ENCODE measurements at places on chromosomes 5 and 9.

DNA sequence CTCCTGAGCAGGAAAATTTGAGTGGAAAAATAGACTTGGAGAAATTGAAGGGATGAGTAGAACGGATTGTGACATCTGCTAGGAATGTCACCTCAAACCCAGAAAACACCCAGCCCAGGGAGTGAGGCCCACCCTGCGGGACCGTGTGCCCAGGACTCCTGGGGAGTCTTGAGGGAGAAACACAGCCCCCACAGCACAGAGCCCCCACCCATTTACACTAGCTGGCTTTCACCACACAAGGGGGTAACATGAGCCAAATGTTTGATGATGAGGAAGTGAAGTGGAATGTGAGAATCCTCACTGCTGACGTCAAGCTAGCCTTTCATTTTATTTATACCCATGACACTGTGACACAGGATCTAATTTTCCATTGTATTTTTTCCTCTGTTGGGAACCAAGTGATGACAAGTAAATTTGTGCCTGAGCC, 42.8 kb upstream of the PDE8B start:
- DNase-seq = peak; percentile 95

- DNase-seq = no peak
Measured at GRCh38 chr9:87059772-87060171, 112.5 kb upstream of the GAS1 start.

DNA sequence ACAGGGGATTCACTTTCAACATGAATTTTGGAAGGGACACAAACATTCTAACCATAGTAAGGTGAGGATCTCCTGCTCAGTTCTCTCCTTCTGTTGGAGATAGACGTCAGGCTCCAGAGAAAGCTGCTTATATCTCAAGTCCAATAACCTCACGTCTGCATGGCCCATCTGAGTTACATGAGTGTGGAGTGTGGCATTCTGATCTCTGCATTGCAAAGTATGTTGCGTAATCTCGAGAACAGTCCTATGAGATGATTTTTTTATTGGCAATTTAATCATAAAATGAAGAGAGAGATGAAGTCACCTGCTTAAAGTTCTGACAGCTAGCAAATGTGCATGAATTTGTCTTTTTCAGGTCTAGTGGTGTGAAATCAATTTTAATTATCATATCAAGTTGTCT, 118.8 kb downstream of the SLC12A2 start:
- DNase-seq = no peak

- no peak for DNase-seq
Measured at GRCh38 chr5:139473105-139473504, 2.3 kb downstream of the SMIM33 start.

DNA sequence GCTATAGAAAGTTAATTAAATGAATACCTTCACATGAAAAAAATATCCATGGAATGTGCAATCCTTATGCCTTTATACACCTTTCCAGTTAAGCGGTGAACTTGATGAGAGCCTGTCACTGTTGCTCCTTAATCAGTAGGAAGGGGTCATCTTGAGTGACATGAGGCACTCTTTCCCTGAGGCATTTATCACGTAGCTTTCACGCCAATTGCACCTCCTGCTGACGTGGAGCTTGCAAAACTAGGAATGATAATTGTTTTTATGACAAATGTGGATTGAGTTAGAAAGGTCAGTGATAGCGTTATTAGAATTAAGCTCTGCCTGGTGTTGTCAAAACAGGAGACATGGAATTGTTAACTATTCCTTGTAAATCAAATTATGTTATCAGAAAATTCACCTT, 79.7 kb downstream of the SLF1 start:
- no peak for DNase-seq

GRCh38 chr5:180380856-180381255, 27.7 kb upstream of the GFPT2 start:
- no peak for DNase-seq

- DNase-seq = no peak
Measured at GRCh38 chr9:134225186-134225585, 60.8 kb upstream of the RNU6ATAC start.

GRCh38 chr5:55276771-55277170, 30.7 kb downstream of the DHX29 start:
- no peak for DNase-seq

- no peak for DNase-seq
Measured at GRCh38 chr9:81427870-81428269, 261.5 kb downstream of the TLE1 start.

DNA sequence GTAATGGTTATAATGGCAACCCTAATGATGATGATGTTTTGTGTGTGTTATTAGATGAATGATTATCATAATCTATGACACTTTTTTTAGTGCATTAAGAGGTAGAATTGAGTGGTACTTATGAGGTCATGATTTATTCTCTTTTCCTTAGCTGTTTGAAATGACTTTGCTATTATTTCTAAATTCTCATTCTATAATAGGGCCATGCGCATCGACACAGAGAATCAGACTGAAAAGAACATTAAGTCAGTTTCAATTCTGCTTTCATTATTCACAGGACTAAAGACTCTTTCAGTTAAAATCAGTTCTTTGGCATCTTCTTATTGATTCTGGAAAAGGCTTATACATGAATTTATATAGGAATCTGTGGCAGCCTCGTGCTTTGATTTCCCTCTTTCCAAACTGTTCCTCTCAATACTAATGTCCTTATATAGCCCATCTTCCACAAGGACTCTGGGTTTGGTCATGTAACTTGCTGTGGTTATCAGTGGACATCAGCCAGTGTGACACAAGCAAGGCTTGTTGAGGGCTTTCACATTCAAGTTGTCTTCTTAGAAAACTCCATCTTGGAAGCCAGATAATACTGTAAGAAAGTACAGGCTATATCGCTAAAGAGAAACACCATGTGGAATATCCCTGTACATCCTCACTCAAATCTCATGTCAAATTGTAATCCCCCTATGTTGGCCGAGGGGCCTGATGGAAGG, 140.3 kb upstream of the CHD1 start:
- DNase-seq = no peak

DNA sequence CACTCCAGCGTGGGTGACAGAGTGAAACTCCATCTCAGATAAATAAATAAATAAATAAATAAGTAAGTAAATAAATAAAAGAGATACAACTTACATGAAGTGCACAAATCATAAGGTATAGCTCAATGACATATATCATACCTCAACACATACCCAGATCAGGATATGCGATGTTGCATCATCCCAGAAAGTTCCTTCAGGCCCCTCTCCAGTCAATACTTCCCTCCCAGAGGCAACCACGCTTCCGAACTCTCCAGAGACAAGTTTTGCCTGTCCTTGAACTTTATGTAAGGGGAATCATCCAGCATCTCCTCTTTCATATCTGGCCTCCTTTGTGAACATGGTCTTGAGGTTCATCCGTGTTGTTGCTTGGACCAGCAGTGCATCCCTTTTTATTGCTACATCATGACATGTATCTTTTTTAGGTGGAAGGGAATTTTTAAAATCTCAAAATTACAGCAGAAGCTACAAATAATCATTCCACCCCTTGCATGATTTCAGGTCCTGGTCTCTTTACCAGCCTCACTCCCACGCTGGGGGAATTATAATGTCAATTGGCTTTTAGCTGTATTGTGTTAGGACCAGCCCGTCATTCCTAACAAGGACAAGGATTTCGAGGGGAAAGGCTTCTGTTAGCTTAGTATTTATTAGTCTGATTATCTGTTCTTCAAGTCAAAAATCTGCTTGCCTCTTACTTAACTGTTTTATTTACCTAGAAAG, 32.9 kb upstream of the AOPEP start:
- DNase-seq = no peak

GRCh38 chr5:17132444-17133083, 84.9 kb upstream of the BASP1 start:
- peak; percentile 54 for DNase-seq

GRCh38 chr9:118570066-118570465, 799.2 kb downstream of the BRINP1 start:
- DNase-seq = no peak

DNA sequence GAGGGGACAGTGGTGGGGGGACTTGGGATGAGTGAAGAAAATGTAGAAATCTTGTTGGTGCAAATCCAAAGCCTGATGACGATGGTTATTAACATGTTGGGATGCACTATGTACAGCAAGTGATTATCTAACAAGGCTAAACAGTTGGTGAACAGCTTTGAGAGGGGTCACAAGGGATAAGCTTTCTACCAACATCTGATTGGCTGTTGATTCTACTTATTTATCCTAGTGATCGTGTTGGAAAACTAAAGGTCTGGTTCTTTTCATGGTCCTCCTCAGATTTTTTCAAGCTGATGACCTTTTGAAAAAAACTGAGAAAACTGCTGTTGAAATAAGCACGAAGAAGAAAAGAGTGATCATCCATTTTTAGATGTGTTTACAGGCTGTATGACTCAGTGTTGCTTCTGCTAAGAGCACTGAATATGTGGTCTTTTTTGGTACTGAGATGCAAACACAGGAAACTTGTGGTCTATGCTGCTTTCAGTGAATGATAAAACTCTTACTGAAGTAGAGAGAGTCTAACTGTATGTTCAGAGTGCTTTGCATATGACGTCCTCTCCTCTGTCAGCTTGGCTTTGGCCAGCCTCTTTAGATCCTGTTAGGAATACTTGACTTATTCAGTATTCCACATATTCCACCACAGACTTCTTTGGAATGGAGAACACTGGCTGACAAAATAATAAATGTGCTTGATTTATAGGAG, 174.8 kb downstream of the SLF1 start:
- DNase-seq = no peak

DNA sequence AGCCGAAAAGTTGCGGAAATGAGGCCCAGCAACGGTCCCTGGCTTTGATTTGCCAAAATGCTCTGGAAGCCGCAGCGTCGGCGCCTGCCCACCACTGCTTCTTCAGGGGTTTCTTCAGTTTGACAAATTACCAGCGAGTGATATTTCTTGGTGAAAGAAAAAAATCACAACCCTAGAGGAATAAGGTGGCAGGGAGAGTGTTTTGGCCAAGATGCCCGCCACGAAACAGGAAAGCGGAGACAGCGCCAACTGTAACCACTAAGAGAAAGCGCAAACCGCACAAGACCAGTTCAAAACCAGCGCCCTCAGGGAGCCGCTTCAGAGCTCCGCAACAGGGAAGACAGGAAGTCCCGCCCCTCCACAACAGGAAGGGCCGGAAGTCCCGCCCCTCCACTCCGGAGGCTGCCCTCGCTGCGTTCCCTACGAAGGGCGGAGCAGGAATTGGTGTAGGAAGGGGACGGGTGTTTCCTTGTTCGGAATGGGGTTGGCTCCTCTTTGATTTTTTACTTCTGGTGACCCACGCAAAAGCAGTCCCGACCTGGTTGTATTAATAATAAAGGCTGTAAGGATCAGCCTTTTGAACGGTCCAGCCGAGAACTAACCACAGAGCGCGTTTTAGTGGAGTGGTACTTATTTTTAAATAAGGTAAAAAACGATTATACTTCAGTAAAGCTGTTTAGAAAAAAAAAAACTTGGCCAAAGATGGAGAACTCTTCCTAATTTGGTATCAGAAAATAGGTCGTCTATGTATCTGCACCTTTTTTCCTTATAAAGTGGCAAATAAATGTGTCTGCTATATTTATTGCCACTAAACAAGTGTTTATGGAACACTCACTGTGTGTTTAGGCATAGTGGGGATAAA, at the start of gene C5orf34:
TSS of gene C5orf34 (minus strand) at position 333 of the 862 bp plus-strand sequence. CDS start 5,809 bp downstream, outside the sequence.
- peak; percentile 90 for DNase-seq

DNA sequence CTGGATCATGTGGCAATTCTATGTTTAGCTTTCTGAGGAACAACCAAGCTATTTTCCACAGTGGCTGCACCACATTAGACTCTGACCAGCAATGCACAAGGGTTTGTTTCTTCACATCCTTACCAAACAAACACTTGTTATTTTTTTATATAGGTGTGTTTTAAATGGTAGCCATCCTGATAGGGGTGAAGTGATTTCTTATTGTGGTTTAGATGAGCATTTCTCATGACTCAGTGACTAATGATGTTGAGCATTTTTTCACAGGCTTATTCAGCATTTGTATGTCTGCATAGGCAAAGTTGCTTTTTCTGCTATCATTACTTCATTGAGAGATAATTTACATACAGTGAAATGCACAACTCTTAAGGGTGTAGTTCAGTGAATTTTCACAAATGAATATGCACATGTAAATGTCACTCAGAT, 36.0 kb downstream of the ANKRD33B start:
- DNase-seq = no peak

GRCh38 chr9:137323531-137324331, 21.7 kb upstream of the NRARP start:
- no peak for DNase-seq

GRCh38 chr9:129175825-129176633, 2.0 kb downstream of the IER5L start:
- peak; percentile 82 for DNase-seq

- no peak for DNase-seq
Measured at GRCh38 chr9:130029223-130029973, 13.6 kb downstream of the FNBP1 start.

DNA sequence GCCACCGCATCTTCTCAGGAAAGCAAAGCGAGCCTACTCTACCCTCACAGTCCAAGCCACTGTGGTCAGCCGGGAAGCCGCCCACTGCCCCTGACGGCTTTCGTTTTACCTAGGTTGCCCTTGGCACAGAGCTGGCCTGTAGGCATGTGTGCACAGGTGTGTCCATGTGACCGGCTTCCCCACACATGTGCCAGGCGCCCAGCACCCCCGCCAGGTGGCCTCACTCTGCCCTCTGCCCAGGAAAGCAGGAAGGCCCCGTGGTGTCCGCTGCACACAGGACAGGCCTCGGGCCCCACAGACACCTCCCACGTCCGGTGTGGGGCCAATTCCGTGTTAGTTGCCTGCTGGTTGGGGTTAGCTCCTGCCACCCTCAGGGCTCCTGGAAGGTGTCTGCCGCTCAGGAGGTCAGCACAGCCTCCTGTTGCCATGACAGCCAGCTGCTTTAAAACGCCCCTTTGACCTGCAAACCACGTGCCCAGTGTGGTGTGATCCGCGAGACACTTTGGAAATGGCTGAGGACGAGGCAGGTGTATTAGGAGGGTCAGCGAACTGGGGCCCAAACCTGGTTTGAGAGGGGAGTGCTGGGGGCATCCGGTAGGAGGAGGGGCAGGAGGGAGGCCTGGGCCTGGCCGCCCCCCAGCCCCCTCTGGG, 28.7 kb downstream of the TPPP start:
- no peak for DNase-seq

Data from dermis microvascular lymphatic vessel endothelial cell (primary cell).